ENCODE measurements at places on chromosomes 2 and 18.

DNA sequence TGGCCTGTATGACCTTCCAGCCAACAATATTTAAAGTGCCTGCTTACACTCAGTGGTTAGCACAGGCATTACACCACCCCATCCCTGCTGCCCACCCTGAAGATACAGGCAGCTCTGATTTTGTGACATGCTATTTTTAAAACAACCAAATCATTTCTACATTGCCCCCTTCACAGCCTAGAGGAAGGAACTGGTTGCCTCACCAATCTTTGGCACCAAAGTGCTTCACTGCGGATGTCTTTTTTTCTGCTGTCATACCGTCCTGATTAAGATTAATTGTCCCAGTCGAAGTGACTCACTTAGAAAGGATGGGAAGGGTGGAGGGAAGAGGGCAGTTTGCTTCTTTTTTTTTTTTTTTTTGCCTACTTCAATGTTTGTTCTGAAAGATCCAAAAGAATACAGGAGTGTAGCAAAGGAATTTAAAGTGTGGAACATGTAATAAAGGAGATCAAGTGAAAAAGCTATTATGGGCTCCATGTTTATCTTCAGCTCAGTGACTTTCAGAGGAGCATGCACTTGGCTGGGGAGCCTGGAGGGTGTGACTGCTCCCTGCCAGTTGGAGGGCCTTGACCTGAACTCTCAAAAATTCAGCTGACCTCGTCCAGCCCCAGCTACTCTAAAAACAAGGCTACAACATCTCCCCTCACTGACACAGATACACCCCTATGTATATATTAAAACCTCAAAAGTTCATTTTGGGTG, 501.1 kb upstream of the TNP1 start:
- peak; percentile 58 for DNase-seq

DNA sequence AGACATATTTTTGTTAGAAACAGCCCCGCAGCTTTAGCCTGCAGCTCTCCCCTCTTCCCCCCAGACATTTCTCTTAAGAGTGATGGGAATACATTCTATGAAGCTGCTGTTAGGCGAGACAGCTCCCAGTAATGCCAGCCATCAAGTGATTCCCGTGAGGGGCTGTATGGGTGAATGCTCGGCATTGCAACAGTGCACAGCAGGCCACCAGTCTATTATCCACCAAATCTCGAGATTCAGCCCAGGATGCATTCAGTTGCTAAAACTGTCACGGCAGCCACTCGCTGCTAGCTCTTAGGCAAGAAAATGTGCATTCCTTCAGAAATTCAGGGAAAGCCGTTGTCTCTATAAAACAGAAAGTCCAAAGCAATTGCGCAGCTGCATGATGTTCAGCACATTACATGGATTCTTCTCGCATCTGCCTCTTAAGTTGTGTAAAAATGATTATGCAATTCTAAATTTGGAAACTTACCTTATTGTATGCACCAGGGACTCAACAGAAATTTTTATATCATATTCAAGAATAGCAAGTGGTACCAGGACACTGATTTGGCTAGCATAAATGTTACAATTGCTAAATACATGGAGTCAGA, 211.3 kb upstream of the ARL4C start:
- no peak for DNase-seq

DNA sequence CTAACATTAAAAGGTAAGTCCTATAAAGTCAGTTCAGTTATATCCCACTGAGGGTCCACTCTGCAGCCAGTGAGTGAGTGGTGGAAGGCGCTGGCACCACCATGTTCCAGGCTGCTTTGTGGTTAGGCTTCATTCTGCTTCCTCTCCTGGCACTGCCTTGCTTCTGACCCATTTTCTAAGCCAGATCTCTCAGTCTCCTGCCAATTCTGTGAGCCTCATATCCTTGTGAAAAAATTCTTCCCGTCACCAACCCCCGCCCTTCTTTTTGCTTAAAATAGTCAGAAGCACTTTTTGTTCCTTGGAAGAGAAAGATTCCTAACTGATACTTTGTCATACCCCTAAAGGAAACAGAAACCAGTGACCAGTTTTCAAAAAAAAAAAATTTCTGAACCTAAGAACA, 139.8 kb upstream of the NCK2 start:
- DNase-seq = no peak

DNA sequence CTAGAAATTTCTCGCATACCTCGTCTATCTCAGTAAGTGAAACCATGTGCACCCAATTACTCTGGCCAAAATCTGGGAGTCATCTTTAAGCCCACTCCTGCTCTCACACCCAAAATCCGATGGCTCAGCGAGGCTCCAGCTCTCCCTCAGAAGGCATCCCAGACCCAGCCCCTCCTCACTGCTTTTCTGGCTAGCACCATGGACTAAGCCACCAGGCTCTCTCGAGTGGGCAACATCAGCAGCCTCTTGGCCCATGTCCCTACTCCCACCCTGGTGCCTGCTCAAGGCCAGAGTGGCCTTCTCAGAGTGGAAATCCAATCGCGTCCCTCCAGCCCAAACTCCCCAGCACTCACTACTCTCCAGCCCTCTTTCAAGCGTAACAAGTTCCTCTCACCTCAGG, 27.2 kb downstream of the TNS1 start:
- no peak for DNase-seq

- no peak for DNase-seq
These were observed 632.2 kb downstream of the SLC4A3 start for GRCh38 chr2:220259662-220260061.

GRCh38 chr2:36579297-36579664, 18.7 kb downstream of the FEZ2 start:
- DNase-seq = no peak

GRCh38 chr2:115389024-115389423, 946.6 kb downstream of the DPP10 start:
- no peak for DNase-seq

GRCh38 chr2:112614201-112614840, 29.9 kb downstream of the CHCHD5 start:
- no peak for DNase-seq

DNA sequence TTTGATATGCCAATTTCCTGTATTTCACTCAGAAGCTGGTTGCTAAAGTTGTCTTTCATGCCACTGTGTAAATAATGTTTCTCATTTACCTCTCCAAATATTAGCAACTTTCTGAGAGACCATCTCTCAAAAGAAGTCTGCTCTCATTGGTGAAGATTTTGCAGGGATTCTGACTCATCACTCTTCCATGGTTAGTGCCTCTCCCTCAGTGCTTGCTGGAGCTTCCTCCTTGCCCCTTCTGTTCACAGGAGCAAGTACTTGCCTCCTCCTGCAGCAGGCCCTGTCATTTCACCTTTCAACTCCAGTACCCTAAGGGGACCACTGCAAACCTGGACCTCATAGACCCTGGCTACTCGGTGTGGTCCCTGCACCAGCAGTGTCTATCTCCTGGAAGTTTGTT, 168.8 kb downstream of the ZNF385B start:
- no peak for DNase-seq

DNA sequence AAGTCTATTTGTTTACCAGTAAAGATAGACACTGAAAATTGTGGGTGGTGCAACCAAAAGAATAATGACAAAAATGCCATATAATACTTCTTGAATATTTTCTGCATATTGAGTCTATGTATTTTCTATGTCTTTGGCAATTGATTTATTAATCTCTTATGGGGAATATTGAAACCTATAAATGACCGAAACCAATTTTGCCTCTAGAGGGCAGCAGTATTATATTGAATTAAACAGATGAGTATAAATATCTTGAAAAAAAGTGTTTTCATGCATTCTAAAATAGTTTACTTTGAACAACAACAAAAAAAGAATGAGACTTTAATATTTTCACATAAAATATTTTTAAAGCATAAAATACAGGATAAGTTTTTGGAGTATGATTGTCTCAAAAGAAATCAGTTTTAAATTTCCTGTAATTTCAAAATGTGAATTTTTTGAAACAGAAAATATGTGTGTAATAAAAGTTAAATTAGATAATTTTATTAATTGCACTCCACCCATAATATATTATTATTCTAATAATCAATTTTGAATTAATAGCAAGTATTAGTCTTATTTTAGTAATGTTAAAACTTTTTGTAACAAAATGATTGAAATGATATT, 49.9 kb upstream of the CALCRL start:
- no peak for DNase-seq

DNA sequence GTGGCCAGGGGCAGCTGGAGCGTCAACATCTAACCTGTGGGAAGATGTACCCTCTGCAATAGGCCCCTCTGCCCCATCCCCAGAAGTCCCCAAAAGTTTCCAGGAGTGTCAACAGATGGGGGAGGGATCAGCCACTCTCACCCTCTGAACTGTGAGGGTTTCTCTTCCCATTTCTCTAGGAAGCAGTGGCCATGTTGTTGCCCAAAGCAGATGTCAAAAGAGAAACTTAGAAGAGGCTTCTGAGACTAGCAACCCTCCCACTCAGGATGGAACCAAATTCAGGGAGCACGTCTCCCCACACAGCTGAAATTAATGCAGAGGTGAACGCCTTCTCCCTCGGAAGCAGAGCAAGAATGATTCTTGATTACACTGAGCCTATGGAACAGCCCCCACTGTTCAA, 70.3 kb downstream of the ARL4C start:
- DNase-seq = no peak

DNA sequence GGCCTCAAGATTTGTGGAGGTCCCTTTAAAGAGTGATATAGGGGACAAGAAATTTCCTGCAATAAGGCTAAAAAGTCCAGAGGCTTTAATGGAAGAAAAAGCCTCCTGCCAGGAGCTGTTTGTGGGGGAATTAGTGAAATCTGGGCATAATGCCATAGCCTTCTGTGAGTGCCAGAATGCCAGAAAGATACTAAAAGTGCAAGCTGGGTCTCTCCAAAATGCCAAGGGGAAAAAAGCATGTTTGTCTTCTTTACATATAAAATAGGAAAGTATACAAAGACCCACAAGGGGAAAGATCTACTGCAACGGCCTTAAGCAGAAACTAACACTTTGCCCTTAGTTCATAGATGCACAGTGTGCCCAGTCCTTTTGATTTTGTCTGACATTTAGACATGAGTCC, 647.7 kb upstream of the ZNF804A start:
- no peak for DNase-seq

GRCh38 chr2:127485694-127486071, 40.6 kb downstream of the IWS1 start:
- no peak for DNase-seq

GRCh38 chr2:43426305-43427031, 169.4 kb downstream of the THADA start:
- peak; percentile 97 for DNase-seq

DNA sequence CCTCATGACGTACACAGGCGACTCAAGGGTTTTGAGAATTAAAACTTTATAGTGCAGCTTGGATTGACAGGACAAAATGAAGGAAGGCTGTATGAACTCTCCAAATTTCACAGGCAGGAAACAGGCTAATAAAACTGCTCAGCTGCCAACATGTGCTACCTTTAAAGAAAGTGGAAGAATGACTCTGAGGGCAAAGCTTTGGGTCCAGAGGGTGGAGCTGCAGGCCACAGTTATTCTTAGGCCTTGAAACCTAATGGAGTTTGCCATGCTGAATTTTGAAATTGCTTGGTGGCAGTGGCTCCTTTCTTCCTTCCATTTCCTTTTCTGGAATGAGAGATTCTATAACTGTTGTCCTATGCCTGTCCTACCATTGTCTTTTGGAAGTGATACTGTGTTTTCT, 34.8 kb downstream of the HAT1 start:
- DNase-seq = no peak

DNA sequence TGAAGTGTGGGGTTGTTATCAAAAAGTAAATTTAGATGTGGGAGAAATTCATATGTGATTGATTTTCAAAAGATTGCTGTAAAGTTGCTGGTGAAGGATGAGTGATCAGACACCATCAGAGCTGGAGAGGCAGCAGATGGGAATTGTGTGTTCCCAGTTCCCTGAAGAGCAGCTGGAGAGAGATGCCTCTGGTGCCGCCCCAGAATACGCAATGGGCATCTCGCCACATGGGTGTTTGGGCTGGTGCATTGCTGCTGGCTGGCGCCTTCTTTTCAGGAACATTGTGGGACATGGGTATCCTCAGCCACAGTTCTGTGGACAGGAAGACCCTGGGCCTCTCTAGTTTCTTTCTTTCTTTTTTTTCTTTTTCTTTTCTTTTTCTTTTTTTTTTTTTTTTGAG, 11.9 kb downstream of the ATG4B start:
- DNase-seq = no peak

DNA sequence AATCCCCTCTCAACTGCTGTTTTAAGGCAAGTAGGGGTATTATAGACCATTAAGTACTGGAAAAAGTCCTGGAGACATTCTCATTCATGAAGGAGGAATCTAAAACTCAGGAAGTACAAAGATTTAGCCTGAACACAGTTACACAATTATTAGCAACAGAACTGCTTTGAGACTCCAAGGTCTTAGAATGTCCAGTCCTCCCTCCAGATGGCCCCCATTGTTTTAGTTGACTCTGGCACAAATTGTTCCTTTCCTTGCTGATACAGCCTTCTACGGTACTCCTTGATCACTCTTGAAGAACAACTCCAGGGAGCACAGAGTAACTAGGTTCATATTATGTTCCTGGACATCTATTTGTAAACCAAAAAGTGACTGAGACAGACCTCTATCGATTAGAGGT, 210.1 kb upstream of the RND3 start:
- DNase-seq = no peak

GRCh38 chr2:1162768-1163584, 212.3 kb downstream of the SNTG2 start:
- DNase-seq = no peak

- DNase-seq = peak; percentile 24
These were observed 12.9 kb downstream of the IER3IP1 start for GRCh38 chr18:47163241-47163640.

- DNase-seq = no peak
These were observed 7.4 kb upstream of the MTERF4 start for GRCh38 chr2:241109210-241110088.

GRCh38 chr18:35386600-35387100, 9.5 kb upstream of the ZNF396 start:
- no peak for DNase-seq

- no peak for DNase-seq
These were observed 89.2 kb downstream of the ZNF516 start for GRCh38 chr18:76405681-76406356.

- no peak for DNase-seq
These were observed 270.7 kb downstream of the PIEZO2 start for GRCh38 chr18:10878703-10879102.

- DNase-seq = no peak
These were observed 272.5 kb upstream of the KCNJ3 start for GRCh38 chr2:154425994-154426393.

DNA sequence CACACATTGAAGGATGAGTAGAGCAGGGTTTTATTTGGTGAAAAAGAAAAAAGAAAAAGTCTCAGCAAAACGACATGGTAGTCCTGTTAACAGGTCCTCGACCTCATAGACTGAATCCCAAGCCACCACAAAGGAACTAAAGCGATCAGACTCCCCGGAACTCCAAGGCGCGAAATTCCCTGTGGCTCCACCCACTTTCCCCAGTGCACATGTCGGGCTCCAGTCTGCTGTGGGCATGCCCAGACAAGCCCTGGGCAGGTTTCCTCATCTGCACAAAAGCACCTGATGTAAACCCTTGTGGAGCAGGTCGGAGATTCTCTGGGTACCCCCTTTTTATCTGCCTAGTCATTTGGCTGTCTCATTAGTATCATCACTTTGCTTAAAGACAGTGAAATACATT, 170.7 kb upstream of the FSIP2 start:
- no peak for DNase-seq

All from AG04449 (cell line).